ENCODE measurements at places on chromosomes 11 and 22.

GRCh38 chr11:8366316-8366715 lies 102.6 kb upstream of the LMO1 start:
- no peak for DNase-seq

GRCh38 chr11:35893796-35894475 lies 49.9 kb upstream of the LDLRAD3 start:
- DNase-seq, result no peak

DNA sequence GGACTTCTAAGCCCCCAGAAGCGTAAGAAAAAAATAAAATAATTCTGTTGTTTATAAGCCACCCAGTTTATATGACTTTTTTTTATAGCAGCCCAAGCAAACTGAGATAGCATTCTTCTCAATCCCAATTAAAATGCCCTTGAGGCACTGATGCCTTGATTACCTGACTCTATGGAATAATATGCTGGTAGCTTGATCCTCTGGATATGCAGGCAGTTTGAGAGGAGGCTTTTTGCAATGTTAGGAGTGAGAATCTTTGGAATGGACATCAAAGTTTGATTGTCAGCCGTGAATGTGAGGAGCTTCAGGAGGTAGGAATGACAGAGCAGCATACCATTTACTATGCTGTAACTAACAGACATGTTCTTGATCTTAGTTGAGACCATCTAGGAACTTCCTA lies 275.6 kb downstream of the AASDHPPT start:
- DNase-seq, result no peak

DNA sequence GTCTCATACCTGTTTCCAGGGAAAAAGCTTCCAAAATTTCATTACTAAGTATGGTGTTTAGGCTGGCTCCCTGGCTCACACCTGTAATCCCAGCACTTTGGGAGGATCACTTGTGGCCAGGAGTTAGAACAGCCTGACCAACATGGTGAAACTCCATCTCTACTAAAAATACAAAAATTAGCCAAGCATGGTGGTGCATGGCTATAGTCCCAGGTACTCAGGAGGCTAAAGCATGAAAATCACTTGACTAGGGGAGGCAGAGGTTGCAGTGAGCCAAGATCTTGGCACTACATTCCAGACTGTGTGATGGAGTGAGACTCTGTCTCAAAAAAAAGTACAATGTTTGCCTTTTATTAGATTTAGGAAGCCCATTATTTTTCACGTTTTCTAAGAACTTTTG lies 331.5 kb upstream of the CCDC90B start:
- no peak for DNase-seq

Measured in ascending aorta (tissue), 2 donors.